ENCODE measurements at places on chromosomes 13 and 19.

DNA sequence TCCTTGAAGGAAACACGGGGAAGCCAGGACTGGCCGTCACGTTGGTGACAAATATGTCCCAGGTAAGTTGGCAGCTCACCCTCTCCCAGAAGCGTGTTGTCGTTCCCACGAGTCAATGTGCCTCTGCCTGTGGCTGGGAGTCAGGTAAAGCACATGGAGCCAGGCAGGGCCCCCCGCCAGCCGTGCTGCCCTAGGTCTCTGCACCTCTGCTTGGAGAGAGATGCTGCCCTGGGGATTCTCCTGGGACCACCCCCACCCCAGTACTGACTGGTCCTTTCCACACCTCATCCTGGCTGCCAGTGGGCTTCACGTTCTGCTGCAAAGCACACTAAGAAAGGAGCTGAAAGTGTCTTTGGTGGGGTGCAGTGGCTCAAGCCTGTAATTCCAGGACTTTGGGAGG, 9.9 kb downstream of the ZNF114 start:
- DNase-seq = no peak

GRCh38 chr13:28889086-28889732, 69.1 kb downstream of the MTUS2 start:
- no peak for DNase-seq

GRCh38 chr19:13784731-13785452, 10.4 kb upstream of the ZSWIM4 start:
- DNase-seq = no peak

DNA sequence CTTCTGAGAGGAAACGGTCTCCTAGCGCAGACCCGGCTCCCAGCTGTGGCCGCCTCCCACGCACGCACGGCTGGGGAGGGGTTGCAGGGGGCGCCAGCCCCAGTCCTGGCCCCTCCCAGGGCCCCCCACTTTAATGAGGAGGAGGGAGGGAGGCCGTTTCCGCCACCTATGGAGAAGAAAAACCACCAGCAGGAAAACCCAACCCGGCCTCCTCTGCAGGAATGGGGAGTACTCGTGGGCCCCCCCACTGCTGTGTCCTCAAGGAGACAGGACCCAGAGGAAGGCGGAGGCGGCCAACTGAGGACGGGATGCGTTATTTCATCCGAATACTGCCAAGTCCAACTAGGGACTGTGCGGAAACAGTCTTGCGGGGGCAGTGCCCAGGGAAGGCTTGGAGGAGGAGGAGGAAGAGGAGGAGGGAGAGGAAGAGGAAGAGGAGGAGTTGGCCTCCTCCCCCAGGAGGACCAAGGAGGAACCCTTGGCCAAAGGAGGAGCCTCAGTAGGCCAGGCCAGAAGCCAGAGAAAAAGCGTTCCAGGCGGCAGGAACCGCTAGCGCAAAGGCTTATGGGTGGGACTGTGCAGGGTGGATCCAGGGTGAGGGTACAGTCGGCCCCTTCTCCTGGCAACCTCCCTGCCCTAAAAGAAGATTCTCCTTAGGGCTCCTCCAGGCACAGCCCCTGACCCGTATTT, 3.9 kb upstream of the SSBP4 start:
- no peak for DNase-seq

DNA sequence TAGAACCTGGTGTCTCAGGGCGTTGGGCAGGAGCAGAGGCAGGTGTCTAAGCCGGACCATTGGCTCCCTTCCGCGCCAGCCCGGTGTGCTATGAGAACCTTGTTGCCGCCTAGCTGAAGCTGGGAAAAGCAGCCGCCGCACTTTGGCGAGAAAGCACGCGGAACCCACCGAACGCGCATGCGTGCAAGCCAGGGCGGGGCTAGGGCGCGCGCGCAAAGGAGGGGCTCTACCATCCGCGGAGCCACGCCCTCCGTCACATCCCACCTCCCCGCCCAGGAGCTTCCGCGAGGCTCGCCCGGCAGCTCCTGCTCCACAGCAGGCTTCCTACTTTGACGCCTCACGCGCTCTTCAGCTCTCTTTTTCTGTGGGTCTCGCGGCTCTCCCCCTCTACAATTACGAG, 51.3 kb downstream of the WDR87 start:
- DNase-seq = no peak
